ENCODE measurements at places on chromosomes 12 and 14.

DNA sequence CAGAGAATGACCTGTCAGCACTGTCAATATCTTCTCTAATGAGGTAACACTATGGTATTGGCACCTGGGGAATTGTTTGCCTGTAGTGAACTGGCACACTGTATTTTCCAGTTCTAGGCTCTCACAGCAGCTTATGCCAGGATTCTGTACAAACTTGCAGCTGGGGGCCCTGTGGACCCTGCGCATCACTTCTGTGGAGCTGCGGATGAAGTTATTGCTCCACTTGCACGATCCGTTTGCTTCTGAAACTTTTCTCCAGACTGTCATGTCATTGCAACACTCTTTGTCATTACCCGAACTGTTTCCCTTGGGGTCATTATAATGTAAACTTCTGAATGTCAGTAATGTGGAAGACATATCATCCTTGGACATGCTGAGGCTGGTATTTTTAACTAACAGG lies 3.9 kb downstream of the RNASE11 start:
- DNase-seq = no peak

GRCh38 chr14:39868949-39869348 lies 436.7 kb upstream of the FBXO33 start:
- DNase-seq = no peak

GRCh38 chr12:5518584-5519365 lies 86.9 kb downstream of the NTF3 start:
- DNase-seq = no peak

DNA sequence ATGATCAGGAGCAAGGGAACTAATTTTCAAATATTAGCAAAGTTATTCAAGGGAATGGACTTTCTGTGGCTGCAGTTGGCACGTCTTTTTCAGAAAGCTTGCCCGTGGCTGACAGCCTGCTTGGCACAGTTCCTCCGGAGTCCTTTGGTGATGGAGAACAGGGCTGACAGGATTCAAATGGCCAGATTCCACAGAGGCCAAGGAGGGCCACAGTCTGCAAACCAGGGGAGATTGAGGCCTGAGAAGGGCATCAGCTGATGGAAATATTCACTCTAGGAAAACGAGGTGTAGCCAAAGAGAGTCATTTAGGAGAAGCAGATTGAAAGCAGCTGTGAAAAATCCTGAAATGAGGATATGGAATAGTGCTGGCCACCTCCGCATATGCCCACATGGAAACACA lies 178.3 kb downstream of the EMP1 start:
- no peak for DNase-seq

DNA sequence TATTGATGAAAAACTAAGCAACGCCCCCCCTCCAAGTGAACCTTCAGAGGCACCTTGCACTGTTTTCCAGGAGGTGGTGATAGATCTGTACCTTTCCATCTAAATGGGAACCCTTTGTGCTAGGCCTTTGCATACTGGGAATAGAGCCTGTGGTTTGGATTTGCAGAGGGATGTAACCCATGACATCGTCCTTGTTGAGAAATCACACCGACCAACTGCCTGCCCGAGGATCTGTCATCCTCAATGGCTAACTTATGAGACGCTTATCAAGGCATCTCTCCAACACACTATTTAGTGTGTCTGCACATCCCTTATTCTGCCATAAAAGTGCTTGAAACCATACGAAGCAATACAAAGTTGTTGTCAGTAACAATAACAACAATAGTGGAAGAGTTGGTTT lies 22.9 kb downstream of the NTN4 start:
- no peak for DNase-seq

GRCh38 chr12:32854097-32854496 lies 42.5 kb downstream of the PKP2 start:
- DNase-seq = no peak

DNA sequence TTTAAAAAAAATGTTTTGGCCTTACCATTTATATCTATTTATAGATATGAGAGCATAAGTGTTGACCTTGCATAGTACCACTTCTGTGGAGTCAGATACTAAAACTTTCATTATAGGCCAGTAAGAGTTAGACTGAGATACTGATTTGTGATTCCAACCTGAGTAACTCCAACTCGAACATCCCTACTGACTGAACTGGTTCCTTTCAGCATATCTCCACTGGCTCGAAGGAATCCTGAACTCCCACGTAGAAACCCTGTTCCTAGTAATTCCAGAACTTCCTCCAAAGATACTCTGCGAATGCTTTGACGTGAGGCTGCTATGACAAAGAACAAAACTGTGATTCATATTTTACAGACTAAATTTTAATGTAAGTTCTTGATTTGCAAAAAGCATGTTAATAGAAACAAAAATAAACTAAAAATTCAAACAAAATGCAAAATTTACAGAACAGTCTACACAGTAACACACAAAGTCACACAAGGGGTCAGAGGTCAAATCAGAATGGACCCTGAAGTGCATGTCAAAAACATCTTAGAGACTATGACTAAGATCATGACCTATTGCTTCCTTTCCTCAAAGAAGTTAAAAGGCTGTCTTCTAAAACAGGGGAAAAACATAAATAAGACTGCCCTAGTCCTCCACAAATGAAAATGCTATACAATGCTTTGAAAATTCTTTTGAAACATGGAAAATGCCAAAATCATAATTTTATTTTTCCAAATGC lies 31.5 kb downstream of the HEATR5A start:
- DNase-seq = no peak

GRCh38 chr14:105432657-105433056 lies 13.0 kb downstream of the MTA1 start:
- no peak for DNase-seq

GRCh38 chr14:96940009-96940408 lies 142.8 kb downstream of the VRK1 start:
- DNase-seq = no peak

- DNase-seq = no peak
Observed at GRCh38 chr12:107094183-107094448, 767 bp upstream of the CRY1 start.

- no peak for DNase-seq
Observed at GRCh38 chr14:90632451-90632850, 183.8 kb downstream of the TTC7B start.

DNA sequence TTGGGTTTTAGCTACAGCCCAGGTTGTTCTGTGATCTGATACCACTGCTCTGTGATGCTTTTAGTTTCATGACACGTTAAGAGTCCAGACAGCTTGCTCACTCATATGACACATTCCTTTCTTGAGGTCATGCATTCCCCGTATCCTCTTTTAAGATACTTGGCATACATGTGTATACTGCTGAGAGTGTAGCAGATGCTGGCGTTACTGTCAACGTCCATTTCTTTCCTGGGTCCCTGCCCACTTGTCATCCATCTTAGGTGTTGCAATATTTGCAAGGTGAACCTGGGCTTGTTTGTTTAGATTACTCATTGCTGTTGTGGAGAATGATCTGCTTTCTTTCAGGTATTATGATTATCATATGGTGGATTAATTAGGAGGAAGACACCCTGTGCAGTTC lies 9.1 kb upstream of the EMP1 start:
- no peak for DNase-seq

- DNase-seq = no peak
Observed at GRCh38 chr12:21001778-21002177, 129.2 kb upstream of the SLCO1B1 start.

DNA sequence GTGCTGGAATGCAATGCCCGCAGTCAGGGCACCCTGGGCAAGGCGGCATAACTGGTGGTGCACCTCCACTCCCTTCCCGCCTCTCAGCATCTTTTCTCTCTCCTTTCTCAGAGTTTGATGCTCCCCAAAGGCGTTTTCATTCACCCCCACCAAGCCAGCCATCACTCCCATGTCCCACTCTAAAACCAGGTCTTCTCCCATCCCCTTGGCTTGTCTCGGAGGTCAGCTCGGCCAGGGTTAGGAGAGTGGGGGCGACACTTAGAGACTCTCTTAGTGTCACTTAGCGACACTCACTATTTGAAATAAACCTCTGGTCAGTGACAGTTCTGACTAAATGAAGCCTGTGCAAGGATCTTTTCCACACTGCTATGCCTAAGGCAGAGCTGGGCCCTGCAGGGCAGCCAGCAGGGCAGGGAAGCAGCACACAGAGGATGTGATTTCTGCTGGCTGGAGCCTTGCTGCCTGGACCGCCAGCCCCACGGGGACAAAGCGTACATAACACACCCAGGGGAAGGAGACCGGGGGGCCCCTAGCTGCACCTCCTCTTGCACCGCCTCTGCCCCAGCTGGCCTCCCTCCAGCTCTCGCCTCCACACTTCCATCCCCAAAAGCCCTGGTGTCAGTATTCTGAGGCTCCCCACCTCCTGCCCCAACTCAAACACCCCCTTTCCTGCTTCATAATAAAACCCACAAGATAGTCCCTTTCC lies 64.5 kb downstream of the VWF start:
- no peak for DNase-seq

GRCh38 chr14:34029921-34030334 lies 79.1 kb upstream of the EGLN3 start:
- no peak for DNase-seq

GRCh38 chr12:49309386-49309785 lies 13.7 kb upstream of the TROAP start:
- no peak for DNase-seq

DNA sequence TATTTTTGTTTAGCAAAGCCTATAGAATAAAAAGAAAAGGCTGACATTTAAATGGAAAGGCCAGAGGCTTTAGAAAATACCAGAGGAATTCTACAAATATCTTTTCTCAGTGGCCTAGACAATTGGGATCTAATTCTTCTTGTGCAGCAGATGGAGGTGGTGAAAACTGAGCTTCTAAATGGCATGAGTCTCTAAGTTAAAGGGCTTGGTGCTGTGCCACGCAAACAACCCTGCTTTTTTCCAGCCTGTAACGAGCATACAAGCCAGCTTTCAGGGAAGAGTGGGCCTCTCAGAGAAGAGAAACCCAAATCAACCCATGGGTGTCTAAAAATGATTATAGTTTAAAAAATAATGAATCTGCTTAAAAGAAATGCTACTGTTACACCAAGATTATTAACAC lies 237.9 kb upstream of the NAV3 start:
- DNase-seq = no peak

DNA sequence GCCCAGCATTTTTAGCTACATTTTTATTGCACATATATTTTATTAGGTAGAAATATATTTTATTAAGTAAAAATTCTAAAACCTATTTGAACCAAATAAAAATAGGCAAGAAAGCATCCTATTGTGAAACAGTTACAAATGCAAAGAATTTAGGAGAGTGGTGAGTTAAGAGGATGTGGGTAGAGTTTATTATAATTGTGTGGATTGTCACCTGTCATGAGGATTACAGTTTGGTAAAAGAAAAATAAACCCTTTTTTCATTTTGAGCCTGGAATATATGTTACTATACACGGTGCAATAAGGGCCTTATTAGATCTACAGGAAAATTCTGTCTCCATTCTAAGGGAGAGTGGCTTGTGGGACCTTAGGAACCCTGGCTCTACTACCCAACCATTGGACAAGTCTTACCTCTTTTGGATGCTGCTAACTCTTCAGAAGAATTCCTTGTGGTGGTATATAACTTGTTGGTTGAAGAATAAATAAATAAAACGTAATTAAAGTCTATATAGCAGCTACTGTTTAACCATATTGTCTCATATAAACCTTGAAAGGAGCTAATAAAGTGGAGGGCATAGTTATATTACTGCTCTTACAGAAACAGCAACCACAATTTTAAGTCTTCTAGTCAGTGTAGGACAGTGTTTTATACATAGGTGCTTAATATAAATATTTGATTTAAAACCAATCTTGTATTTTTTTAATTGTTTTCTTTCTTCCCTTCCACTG lies 67.8 kb downstream of the FGD4 start:
- DNase-seq = no peak

DNA sequence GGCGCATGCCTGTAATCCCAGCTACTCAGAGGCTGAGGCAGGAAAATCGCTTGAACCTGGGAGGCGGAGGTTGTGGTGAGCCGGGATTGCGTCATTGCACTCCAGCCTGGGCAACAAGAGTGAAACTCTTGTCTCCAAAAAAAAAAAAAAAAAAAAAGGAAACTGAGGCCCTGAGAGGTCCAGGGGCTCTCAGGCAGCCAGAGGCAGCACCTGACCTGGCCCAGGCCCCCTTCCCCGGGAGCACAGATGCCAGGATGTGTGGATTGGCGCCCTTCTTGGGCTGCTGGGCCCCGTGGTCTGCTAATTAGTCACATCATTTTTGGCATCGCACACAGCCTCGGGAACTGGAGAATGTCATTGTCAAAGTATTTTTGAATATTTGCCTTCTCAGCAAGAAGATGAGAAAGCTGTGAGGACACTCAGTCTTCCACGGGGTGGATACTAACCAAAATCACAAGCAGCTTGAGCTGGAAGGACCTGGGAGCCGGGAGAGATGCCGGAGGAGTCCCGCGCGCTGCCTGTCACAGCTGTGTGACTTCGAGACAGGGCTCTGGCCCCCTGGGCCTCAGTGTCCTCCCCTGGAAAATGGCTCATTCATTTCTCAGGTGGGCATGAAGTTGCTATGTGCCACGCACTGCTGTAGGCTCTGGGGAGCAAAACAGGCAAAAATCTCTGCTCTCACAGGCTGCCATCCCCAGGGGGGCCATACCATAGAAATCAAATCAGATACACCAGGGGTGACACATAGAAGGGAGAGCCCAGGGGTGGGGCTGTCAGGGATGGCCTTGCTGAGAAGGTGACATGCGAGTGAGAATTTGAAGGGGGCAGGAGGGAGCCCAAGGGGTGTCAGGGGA lies 12.5 kb upstream of the RCOR1 start:
- DNase-seq = no peak

DNA sequence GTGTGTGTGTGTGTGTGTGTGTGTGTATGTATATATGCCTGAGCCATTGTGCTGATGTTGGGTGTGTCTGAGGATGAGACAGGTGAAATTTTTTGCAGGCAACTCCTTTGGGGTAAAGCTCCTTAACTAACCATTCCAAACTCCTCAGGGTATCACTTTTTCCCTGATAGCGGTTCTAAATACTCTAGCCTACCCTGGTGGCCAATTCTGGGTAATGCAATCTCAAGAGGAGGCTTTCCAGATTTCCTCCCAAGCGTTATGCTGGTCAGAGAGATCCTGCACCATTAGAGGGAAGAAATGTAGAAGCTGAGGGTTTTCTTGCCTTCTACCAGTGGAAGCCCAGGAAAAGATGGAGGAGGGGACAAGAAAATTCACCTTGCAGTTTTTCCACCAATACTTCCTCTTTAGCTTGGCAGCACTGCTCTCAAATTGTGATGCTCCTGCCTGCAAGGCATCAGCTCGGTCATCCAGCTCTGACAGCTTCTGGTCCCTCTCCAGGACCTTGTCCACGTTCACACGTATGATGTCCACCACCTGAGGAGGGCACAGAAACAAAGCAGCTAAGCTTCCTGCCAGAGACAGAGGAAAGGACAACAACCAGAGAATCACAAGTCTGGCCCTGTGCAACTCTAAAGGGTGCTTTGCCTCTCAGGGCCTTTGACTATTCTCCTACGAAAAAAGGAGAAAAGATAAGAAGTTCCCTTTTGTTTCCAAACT lies 4.9 kb downstream of the VAMP1 start:
- DNase-seq = no peak

- DNase-seq = no peak
Observed at GRCh38 chr12:100868487-100868886, 73.9 kb downstream of the ANO4 start.

GRCh38 chr12:14278294-14278953 lies 87.1 kb upstream of the ATF7IP start:
- DNase-seq = no peak

Measured in thymus (tissue), 14 donors.